ENCODE measurements at places on chromosomes 1 and 21.

GRCh38 chr1:187001198-187001889 lies 172.6 kb downstream of the PLA2G4A start:
- DNase-seq, result peak; percentile 96

DNA sequence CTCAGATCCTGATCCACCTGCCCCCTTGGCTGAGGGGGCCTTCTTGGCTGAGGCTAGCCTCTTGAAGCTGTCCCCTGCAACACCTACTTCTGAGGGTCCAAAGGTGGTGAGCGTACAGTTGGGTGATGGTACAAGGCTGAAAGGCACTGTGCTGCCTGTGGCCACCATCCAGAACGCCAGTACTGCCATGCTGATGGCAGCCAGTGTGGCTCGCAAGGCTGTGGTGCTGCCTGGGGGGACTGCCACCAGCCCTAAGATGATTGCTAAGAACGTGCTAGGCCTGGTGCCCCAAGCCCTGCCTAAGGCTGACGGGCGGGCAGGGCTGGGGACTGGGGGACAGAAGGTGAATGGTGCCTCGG lies 5.2 kb downstream of the ZNF687 start:
- DNase-seq, result no peak

DNA sequence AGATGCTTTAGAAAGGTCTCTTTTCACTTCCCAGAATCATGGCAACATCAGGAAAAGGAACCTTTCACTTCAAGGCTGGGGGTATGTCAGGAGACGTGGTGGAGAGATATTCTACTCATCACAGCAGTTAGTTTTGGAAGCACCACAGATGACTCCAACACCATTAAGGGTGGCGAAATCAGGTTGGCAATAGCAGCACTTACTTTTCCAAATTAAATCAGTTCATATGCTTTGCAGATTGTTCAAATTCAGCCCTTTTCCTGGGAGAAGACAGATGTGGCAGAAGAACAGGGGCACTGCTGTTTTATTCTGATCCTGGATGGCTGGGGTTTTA lies 79.0 kb downstream of the RUNX1 start:
- DNase-seq, result no peak

DNA sequence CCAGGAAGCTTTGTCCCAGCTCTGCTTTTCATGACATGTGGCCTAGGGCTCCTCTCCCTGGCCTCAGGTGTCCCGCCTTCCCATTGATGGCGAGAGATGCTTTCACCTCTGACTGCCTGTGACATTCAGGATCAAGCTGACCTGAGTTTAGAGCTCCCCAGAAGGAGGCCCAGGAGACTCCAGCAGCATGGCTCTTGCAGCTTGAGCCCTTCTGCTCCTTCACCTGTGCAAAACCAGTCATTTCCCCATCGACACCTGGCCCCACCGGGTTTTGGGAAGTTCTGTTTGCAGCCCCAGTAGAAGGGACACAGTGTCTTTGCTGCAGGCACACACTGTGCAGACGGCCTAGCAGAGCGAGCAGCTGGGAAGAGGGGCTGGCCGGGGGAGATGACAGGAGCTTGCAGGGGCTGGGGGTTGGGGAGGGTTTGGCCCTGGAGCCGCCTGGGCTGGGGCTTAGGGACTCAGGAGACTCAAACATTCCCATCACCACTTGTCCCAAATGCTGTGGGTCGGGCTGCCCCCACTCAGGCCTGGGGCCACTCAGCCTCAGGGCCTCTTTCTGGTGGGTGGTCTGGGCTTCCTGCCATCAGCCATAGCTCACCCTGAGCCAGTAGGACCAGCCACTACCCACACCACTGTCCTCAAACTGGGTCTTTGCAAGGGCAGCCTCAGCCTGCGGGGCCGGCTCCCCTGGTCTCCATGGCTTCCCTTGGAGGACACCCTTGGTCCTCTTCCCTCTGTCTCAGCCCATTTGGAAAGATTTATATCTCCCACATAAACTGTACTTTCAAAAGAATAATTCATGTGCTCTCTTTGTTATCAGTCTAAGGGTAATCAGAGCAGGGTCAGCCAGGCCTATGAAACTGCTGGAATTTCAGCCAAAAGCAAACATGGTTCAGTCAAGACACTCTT lies 3.8 kb upstream of the EDN2 start:
- DNase-seq, result no peak

GRCh38 chr1:63322114-63322943 lies at the start of gene FOXD3:
Gene FOXD3 (plus strand): TSS chr1:63322567. CDS start chr1:63323059, 492 bp downstream.
- DNase-seq, result no peak

Data from HS-5 (cell line).